ENCODE measurements at places on chromosomes 5 and 9. TPM values are rescaled to one million over a fixed set of nuclear protein-coding genes. Genes with fewer than 3 reads are reported as not detected.

The IPO11 gene
- 69.9 TPM for total RNA-seq

The SHB gene
- total RNA-seq, result 1.2 TPM

The AQP7 gene
- total RNA-seq, result not detected

- H3K27ac ChIP-seq, result no peak overlapping the region
- no peak overlapping the region for H3K4me3 ChIP-seq
- no peaks in the 10 kb centered on the region for H3K4me1 ChIP-seq
- DNase-seq, result no peak
- H3K36me3 ChIP-seq, result no peaks in the 10 kb centered on the region
- peaks cover 6% of the 10 kb centered on the region for H3K27me3 ChIP-seq
These were observed 198.8 kb downstream of the ADAMTSL1 start for GRCh38 chr9:18672706-18673105.

DNA sequence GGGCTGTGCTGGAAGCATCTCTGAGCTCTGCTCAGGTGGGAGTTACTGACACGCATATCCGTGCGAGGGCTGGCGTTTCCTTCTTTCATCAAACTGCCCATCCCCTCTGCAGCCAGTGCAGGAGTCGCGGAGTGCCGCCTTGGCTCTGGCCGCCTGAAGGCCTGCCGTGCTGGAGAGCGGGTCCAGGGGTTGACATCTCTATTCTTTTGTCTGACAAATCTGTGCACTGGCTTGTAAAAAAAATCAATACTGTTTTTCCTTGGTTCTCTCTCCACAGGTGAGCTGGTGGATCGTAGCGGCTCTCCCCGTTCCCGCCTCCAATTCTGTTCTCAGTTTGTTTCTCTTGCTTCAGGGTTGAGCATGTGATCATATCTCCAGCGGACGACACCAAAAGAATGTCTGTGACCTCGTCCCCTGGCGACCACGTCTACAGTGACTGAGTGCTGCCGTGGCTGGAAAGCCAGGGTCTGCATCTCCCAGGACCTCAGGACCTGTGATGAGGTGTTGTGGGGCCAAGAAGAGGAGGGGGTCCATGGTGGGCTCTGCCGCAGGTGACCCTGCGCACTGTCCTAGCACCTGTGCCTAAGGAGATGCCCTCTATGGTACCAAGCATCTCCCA lies 214.3 kb upstream of the IRX4 start:
- H3K27me3 ChIP-seq, result peaks cover 11% of the 10 kb centered on the region
- no peak overlapping the region for H3K4me3 ChIP-seq
- no peaks in the 10 kb centered on the region for H3K4me1 ChIP-seq
- DNase-seq, result no peak

GRCh38 chr9:85742597-85742936 lies 813 bp upstream of the AGTPBP1 start:
- H3K27me3 ChIP-seq, result peaks cover 3% of the 10 kb centered on the region
- peaks cover 35% of the 10 kb centered on the region for H3K4me1 ChIP-seq
- H3K4me3 ChIP-seq, result peak overlapping the region; percentile 86
- H3K27ac ChIP-seq, result peak overlapping the region; percentile 90
- no peak for DNase-seq

DNA sequence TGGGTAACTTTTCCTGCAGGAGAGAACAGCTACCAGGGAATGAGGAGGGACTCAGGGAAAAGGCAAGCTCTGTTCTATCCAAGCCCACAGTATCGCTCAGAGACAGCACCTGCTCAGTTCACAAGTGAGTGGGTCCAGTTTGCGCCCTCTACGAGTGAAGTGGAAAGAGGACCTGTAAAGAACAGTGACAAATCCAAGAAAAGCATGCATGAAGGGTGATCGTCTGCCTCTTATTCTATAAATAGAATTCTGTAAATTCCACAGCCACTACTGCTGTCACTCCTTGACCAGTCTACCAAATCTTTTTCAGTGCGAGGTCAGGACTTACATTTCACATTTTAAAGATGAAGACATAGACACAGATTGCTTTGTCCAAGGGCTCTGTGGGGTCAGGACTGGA lies 117.5 kb downstream of the ENTREP1 start:
- H3K36me3 ChIP-seq, result no peaks in the 10 kb centered on the region
- no peak for DNase-seq
- H3K27me3 ChIP-seq, result peaks cover 4% of the 10 kb centered on the region

All from activated CD4-positive, alpha-beta T cell treated with anti-CD3 and anti-CD28 coated beads for 36 hours (primary cell).